Testis (tissue), 5 donors: ENCODE measurements at places on chromosomes 7 and 10. TPM values are rescaled to one million over a fixed set of nuclear protein-coding genes. Genes with fewer than 3 reads are reported as not detected.

GRCh38 chr10:132036887-132037675, 28.7 kb upstream of the JAKMIP3 start:
- no peak overlapping the region for H3K27ac ChIP-seq
- H3K27me3 ChIP-seq, result no peaks in the 10 kb centered on the region
- peak overlapping the region; percentile 48 for H3K4me3 ChIP-seq
- H3K4me1 ChIP-seq, result peaks cover 8% of the 10 kb centered on the region
- no peak for DNase-seq
- no peaks in the 10 kb centered on the region for H3K36me3 ChIP-seq

- no peaks in the 10 kb centered on the region for H3K27me3 ChIP-seq
- peak; percentile 30 for DNase-seq
- no peak overlapping the region for H3K27ac ChIP-seq
- H3K36me3 ChIP-seq, result no peaks in the 10 kb centered on the region
- H3K4me1 ChIP-seq, result no peaks in the 10 kb centered on the region
- H3K4me3 ChIP-seq, result no peak overlapping the region
These were observed 162.9 kb downstream of the ARL5B start for GRCh38 chr10:18822156-18822555.

- DNase-seq, result peak; percentile 20
- no peak overlapping the region for H3K27ac ChIP-seq
- no peak overlapping the region for H3K4me3 ChIP-seq
- H3K36me3 ChIP-seq, result no peaks in the 10 kb centered on the region
- no peaks in the 10 kb centered on the region for H3K4me1 ChIP-seq
These were observed 140.8 kb downstream of the DGKB start for GRCh38 chr7:14761510-14762296.

- H3K27me3 ChIP-seq, result no peaks in the 10 kb centered on the region
- H3K36me3 ChIP-seq, result no peaks in the 10 kb centered on the region
- H3K4me3 ChIP-seq, result no peak overlapping the region
These were observed 10.8 kb upstream of the PHYH start for GRCh38 chr10:13310518-13311176.

HMX2 gene
- 0.47 TPM for total RNA-seq

DNA sequence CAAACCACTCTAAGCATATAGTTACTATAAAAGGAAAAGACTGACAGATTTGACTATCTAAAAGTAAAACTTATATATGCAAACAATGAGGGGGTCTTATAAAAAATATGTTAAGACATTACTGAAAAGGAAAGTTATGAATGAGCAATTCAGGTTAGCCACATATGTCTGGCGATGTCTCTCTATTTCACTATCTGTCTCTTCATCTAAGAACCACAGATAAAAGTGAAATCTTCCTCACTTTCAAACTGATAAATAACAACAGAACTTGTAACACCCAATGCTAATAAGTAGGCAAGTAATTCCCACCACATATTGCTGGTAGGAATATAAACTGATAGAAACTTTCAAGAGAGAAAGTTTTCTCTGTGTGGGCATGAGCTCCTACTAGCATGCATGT, 138.2 kb downstream of the CHCHD3 start:
- H3K27ac ChIP-seq, result no peak overlapping the region
- DNase-seq, result no peak
- H3K36me3 ChIP-seq, result no peaks in the 10 kb centered on the region

GRCh38 chr7:91343420-91343960, 79.3 kb downstream of the FZD1 start:
- peaks cover 23% of the 10 kb centered on the region for H3K4me1 ChIP-seq
- DNase-seq, result no peak
- H3K27me3 ChIP-seq, result no peaks in the 10 kb centered on the region

GRCh38 chr7:50718311-50718710, 64.4 kb downstream of the GRB10 start:
- H3K36me3 ChIP-seq, result no peaks in the 10 kb centered on the region
- no peak for DNase-seq
- no peaks in the 10 kb centered on the region for H3K27me3 ChIP-seq
- no peak overlapping the region for H3K27ac ChIP-seq
- H3K4me1 ChIP-seq, result no peaks in the 10 kb centered on the region

PPIA gene
- 873 TPM for total RNA-seq

- no peak for DNase-seq
- H3K27ac ChIP-seq, result no peak overlapping the region
- no peaks in the 10 kb centered on the region for H3K27me3 ChIP-seq
These were observed 46.9 kb downstream of the ZNF438 start for GRCh38 chr10:30984563-30985328.

GNAT3 gene
- total RNA-seq, result not detected

OR2A7 gene
- total RNA-seq, result 1.2 TPM

- no peaks in the 10 kb centered on the region for H3K27me3 ChIP-seq
- H3K4me3 ChIP-seq, result no peak overlapping the region
- DNase-seq, result no peak
- H3K4me1 ChIP-seq, result no peaks in the 10 kb centered on the region
These were observed 90.6 kb upstream of the OIT3 start for GRCh38 chr10:72802763-72803505.

IFIT3 gene
- total RNA-seq, result 6.9 TPM

- H3K27ac ChIP-seq, result peak overlapping the region; percentile 64
- peaks cover 19% of the 10 kb centered on the region for H3K4me1 ChIP-seq
- no peaks in the 10 kb centered on the region for H3K36me3 ChIP-seq
- no peak for DNase-seq
These were observed 133.1 kb downstream of the RAPGEF5 start for GRCh38 chr7:22223807-22224206.

- no peak overlapping the region for H3K27ac ChIP-seq
- H3K4me1 ChIP-seq, result no peaks in the 10 kb centered on the region
- DNase-seq, result no peak
- no peaks in the 10 kb centered on the region for H3K27me3 ChIP-seq
- H3K4me3 ChIP-seq, result no peak overlapping the region
These were observed 388.3 kb upstream of the MKI67 start for GRCh38 chr10:128514536-128514935.

DNA sequence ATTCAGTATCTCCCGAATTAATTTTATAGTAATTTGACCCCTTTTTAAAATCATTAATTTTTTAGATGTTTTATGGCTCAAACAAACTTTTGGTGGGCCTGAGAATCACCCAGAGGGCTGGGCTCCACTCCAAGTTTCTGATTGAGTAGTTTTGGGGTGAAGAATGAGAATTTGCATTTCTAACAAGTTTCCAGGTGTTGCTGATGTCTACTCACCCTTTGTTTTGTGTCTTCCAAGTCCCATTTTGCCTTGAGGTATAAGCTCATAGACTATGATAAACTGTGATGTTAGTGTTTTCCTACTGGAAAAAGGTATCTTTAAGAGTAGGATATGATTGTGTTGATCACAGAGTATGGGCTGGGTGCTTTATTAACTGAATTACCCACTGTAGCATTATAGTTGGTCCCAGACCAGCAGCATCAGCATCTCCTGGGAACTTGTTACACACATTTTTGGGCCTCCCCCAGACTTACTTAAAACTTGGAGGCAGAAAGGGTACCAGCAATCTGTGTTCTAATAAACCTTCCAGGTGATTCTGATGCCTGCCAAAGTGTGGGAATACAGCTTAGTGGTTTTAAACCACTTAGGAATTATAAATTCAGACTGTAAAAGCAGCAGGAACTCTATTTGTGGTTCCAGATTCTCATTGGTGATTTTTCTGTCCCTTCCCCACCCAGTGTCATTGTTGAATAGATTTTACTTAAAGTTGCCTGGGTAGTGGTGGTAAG, 19.1 kb downstream of the ZNRF2 start:
- no peak for DNase-seq
- H3K4me3 ChIP-seq, result no peak overlapping the region
- no peaks in the 10 kb centered on the region for H3K27me3 ChIP-seq
- H3K36me3 ChIP-seq, result no peaks in the 10 kb centered on the region
